Stimulated activated CD8-positive, alpha-beta memory T cell treated with anti-CD3 and anti-CD28 coated beads, Interleukin-12 subunit alpha, Interleukin-12 subunit beta, amount 100 ng/mL, for 1 hour (primary cell): ENCODE measurements at places on chromosomes 11 and 22.

- DNase-seq: no peak
These were observed 57.2 kb downstream of the WNT11 start for GRCh38 chr11:76148941-76149613.

DNA sequence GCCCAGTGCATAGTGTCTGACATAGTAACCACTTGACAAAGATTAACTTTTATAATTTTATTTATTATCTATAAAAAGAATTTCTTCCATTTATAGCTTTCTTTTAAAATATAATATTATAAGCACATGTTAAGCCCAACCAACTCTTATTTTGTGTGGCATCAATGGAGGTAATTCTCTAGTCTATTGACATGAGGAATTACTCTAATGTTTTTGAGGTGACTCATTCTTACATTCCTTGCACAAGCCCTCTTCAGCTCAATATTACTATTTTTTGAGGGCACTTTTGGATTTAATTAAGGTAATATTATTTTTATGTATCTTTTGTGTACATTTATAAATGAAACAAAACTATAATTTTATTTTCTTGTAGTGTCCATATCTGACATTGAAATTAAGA, 59.6 kb downstream of the AASDHPPT start:
- DNase-seq: no peak

DNA sequence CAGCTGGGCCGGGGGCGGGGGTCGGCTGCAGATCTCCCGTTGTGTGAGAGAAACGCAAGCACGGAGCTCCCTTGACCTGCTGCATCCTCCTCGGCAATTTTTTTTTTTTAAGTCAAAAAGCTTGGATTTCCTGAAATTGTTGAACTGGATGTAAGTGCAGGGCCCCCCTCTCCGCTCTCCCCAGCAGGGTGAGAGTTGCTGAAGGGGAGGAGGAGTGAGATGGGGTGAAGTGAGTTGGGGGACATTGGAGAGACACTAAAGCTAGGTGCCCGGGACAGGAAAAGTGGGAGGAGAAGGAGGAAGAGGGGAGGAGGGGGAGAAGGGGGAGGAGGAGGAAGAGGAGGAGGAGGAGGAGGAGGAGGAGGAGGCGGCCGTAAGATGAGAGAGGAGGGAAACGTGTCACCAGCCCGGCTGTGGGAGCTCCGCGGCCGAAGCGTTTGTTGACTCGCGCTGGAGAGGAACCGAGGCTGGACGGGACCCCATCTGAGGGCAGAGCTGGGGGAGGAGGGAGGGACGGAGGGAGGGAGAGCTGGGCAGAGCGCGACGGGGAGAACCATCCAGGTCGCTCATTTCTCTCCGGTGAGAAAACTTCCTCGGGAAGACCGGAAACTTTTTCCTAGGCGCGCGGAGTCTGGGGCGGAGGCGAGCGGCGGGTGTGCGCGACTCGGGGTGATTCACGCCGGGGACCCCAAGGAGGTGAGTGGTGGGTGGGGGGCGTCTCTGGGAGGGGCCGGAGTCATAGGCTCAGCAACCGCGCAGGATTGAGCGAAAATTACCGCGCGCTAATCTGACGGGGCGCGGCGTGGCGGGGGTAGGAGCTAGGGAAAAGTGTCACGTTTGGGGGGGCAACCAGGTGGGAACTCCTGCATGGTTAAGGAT, 80.2 kb downstream of the PRR5L start:
- DNase-seq: no peak

DNA sequence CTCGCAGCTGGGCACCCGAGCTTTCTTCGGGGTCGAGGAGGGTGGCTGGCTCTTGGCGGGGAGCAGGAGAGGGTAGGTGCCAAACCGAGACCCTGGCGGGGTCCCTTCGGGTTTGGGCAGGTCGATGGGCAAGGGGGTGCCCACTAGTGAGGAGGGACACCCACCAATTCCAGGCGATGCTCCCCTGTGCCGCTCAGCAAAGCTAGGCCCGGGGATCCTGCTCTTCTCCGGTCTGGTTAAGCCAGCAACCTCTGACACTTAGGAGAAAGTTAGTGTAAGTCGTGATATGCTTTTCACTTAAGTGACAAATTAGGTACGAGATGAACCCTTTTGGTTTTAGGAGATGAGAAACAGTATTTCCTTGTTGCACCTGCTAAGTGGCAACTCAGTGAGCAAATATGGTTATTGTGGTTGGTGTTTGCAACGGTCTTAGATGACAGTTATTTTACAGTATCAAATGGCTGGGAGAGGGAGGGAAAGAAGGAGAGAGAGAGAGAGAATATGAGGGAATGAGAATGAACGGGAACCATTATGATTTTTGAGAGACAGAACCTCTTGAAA, 565 bp downstream of the NUCB2 start:
- no peak for DNase-seq

DNA sequence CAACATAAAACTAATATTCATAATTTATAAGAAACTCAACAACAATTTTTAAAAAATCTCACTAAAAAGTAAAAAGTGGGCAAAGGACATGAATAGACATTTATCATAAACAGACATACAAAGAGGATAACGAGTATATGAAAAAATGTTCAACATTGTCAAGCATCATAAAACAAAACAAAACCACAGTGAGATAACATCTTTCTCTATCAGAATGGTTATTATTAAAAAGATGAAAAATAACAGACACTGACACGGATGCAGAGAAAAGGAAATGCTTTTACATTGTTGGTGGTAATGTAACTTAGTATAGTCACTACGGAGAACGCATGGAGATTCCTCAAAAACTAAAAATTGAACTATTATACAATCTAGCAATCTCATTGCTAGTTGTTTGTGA, 813.0 kb downstream of the LUZP2 start:
- DNase-seq: no peak

- DNase-seq: no peak
These were observed 13.7 kb upstream of the UCP3 start for GRCh38 chr11:74022546-74022945.

DNA sequence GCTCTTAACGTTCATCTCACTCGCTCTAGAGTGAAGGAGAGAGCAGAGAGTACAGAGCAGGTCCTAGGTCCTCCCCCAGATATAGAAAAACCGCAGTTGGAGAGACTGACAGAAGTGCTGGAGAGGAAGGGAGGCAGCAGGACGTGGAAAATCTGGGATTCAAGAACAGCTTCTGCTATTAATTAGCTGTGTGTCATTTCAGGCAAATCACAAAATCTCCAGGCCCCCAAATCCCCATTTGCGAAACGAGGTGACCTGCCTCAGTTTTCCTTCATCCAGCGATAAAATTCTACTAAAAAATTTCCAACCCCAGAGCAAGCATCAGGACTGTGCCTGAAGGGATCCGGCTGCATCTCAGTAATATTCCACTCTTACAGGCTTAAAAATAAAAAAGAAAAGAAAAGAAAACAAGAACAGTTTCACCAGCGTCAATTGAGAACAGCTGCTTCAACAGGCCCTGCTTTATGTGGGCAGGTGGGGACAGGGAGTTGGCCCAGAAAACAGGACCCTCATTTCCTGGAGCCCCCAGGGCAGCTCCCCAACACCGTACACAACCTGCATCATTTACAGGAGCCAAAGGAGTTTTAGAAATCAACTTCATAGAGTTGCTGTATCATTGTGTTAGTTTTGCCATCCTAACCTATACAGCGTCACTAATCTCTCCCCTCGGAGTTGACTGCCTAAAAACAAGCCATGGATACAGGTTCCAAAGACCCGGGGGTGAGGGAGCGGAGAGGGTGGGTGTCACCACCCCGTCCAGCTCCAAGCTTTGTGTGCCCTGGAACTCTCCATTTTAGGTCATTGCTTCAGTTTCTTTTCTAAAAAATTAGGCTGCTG, 2.3 kb upstream of the MALAT1 start:
- no peak for DNase-seq

- DNase-seq: no peak
These were observed 789.4 kb downstream of the OPCML start for GRCh38 chr11:132742929-132743328.

- DNase-seq: no peak
These were observed 42.1 kb downstream of the RIBC2 start for GRCh38 chr22:45455621-45456020.

DNA sequence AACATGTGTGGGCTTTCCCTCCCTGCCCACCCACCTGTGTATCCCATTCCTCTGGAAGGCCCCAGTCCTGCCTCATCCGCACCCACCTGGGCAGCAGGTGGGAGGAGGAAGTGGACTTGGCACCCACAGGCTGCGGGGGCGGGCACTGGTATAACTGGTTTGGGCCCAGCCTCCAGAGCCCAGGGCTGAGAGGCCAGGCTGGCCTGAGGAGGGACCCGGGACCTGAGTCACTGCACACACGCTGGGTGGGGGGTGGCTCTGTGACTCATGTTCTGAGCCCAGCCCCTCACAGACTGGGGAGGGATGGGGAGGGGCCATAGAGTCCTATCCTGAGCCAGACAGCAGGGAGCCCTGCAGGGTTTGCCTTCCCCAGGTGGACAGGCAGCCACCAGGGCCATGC, 16.7 kb downstream of the PHLDA2 start:
- no peak for DNase-seq

DNA sequence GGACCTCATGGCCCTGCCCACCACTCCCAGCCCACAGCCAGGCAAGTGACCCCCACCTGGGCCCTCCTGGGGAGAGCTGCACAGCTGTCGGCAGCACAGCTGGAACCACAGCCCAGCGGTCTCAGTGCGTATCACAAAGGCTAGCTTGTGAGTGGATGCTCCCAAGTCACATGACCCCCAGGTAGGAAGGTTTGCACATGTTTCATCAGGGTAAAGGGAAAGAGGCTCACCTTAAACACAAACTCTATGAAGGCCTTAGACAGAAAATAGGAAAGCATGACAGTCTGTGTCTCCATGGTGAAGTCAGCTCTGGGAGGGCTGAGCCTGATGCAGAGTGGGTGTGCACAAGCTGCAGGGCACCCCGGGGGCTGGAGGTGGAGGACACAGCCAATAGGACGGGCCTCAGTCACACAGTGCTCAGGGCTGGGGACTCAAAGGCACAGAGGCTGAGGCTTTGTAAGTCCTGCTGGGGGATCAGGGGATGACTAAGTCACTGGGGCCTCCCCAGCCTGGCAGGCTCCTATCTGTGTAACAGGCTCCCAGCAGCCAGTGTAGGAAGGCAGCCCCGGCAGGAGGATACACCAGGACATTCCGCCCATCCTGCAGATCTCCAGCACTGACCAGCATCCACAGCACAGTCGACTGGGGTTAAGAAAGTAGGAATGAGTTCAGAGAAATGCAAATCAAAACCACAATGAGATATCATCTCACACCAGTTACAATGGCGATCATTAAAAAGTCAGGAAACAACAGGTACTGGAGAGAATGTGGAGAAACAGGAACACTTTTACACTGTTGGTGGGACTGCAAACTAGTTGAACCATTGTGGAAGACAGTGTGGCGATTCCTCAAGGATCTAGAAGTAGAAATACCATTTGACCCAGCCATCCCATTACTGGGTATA, 22.0 kb downstream of the CELSR1 start:
- DNase-seq: no peak

DNA sequence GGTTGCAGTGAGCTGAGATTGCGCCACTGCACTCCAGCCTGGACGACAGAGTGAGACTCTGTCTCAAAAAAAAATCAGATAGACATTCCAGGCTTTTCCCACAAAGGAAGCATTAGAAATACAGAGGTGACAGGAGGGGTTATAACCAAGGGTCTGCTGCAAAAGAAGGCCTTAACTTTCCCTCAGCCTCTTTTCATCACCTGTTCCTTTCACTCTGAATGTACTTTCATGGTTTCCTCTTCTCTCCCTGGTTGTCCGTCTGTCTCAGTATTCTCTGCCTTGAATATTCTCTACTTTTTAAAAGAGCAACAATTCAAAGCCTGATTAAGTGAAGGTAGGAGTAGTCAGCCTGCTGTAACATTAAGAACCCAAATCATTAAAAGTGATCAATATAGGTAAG, 50.2 kb downstream of the CELF1 start:
- DNase-seq: no peak

DNA sequence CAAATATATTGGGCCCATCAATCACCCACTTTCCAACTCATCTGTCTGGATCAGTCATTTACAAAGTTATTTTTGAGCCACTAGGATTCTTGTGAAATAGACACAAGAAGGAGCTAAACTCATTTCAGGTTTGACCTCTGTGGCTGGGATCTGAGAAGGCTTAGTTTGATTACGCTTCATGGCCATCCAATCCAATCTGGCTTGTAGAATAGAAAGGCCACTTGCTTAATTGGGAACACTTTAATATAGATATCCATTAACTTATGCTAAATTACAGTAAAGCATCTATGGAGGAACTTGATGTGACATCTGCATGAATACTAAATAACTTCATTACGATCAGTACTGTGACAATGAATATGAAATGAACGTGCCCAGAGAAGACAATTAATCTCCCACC, 284.2 kb downstream of the ST3GAL4 start:
- DNase-seq: no peak

DNA sequence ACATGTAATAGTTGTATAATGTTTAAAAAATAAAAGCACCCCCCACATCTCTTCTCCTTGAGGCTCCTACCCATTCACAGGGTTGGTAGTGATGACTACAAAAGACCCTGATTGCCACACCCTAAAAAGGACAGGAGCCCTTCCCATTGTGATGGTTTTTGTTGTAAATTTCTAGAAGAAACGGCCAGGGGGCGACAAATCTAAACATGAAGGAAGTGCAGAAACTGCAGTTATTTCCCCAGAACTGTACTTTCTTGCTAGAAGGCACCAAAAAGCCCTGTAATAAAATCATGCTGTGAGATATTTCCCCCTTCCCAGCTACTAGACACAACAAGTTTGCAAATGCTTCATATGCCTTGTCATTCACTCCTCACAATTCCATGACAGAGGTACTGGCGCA, 10.8 kb downstream of the PRR5L start:
- DNase-seq: no peak

GRCh38 chr22:36350751-36351594, 36.8 kb downstream of the MYH9 start:
- DNase-seq: no peak

- no peak for DNase-seq
These were observed 41.4 kb downstream of the MS4A2 start for GRCh38 chr11:60129853-60130252.

DNA sequence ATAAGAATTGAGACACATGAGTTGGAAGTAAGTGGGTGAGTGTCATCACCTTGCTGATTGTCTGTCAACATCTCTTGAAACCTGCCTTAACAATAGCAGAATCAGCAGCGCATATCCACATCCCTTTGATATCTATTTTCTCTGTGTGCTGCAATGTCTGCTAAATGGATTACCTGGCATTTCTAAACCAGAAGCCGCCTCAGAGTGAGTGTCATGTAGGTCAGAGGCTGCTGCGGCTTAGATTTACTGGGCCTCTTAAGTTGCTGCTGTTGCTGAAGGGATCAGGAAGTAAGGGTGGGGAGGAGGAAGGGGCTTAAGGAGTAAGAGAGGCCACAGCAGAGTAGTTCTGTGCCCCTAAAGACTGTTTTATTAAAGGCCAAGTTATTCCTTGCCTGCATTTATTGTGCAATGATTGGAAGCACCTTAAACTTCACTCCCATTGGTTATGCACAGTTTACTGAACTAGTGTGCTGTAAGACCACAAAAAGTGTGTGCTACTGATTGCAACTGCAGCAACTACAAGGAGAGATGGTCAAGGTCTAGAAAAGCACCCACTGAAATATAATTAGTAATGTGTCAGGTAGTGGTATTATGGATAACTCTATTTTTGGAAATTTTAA, 29.8 kb upstream of the TMEM41B start:
- DNase-seq: no peak

- DNase-seq: no peak
These were observed 58.1 kb downstream of the LINC01488 start for GRCh38 chr11:69539416-69540117.
